ENCODE measurements at places on chromosomes 5 and 9. TPM values are rescaled to one million over a fixed set of nuclear protein-coding genes. Genes with fewer than 3 reads are reported as not detected.

DNA sequence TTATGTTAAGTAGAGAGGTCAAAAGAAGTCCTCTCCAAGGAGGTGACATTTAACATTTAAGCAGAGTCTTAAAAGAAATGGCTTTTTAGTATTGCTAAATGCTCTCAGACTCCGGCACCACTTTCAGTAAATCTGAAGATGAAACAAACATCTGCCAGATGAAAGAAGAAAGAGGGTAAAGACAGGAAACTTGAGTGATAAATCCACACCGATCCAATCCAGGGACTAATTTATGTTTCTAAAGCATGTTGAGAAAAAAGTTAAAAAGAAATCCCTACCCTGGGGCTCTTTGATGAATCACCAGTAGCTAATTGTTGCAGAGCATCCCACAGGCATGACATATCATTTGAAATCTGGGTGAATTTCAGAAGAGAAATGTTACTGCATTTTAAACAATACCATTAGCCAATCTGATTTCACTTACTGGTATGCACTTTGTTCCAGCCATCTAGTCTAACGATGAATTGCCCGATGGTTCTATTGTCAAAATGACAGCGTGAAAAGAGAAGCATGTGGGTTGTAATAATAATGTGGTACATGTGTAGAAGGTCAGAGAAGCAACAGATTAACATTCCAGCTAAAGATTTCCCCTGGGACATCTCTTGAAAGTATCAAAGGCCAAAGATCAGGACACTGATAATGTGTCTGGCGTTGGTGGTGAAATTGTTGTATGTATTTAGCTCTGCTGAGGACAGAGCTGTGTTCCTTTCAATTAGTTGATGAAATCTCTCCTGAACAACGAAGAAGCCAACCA is 485.7 kb downstream of the CSNK1G3 start:
- no peaks in the 10 kb centered on the region for H3K27me3 ChIP-seq
- H3K4me1 ChIP-seq = no peaks in the 10 kb centered on the region
- no peak overlapping the region for H3K27ac ChIP-seq
- H3K4me3 ChIP-seq = no peak overlapping the region
- no peak for DNase-seq

DNA sequence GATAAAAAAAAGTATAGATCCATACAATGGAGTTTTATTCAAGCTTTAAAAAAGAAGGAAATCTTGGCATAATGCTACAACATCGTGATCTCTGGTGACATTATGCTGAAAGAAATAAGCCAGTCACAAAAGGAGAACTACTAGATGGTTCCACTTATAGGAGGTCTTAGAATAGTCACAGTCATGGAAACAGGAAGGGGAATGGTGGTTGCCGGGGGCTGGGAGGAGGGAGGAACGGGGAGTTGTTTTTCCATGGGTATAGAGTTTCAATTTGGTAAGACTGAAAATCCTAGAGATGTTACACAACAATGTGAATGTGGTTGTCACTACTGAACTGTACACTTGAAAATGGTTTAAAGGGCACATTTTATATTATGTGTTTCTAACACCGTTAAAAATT is 94.5 kb downstream of the CFAP90 start:
- no peaks in the 10 kb centered on the region for H3K27me3 ChIP-seq
- H3K36me3 ChIP-seq = no peaks in the 10 kb centered on the region
- no peak overlapping the region for H3K27ac ChIP-seq

- no peak for DNase-seq
- H3K27ac ChIP-seq = peak overlapping the region; percentile 73
- H3K4me3 ChIP-seq = no peak overlapping the region
These were observed 2.8 kb upstream of the ENG start for GRCh38 chr9:127857278-127857677.

PALM2AKAP2 gene
- 15.1 TPM for total RNA-seq

GRCh38 chr5:2725980-2726765 is 25.3 kb downstream of the IRX2 start:
- no peak overlapping the region for H3K4me3 ChIP-seq
- peaks cover 19% of the 10 kb centered on the region for H3K27me3 ChIP-seq
- H3K4me1 ChIP-seq = no peaks in the 10 kb centered on the region
- no peak overlapping the region for H3K27ac ChIP-seq

Measured in lung (tissue), 17 donors.